Right ventricle myocardium superior (tissue), 1 donor: ENCODE measurements at places on chromosomes 3 and 15. TPM values are rescaled to one million over a fixed set of nuclear protein-coding genes. Genes with fewer than 3 reads are reported as not detected.

DNA sequence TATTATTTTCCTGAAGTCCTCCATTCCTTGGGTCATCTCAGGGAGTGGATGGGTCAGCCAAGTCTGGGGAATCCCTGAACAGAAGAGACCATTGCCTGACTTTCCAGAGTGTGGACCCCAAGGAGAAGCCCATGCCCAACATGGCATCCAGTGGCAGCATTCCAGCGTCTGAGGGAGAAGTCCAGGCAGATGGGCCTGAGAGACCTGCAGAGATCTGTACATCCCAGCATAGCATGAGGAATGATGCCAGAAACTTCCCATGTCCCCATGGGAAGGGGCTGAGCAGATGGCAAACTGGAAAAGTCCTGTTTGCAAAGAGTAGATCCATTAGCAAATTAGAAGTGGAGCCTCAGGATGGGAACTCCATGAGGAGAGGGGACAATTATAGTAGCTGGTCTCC lies 17.6 kb upstream of the COLQ start:
- no peak for DNase-seq

The CCR9 gene
- not detected for total RNA-seq

GRCh38 chr15:74430510-74430951 lies 3.2 kb downstream of the SEMA7A start:
- no peak for DNase-seq

GRCh38 chr15:33279613-33280205 lies 31.1 kb upstream of the RYR3 start:
- no peak for DNase-seq

The SV2B gene
- 4.1 TPM for total RNA-seq

DNA sequence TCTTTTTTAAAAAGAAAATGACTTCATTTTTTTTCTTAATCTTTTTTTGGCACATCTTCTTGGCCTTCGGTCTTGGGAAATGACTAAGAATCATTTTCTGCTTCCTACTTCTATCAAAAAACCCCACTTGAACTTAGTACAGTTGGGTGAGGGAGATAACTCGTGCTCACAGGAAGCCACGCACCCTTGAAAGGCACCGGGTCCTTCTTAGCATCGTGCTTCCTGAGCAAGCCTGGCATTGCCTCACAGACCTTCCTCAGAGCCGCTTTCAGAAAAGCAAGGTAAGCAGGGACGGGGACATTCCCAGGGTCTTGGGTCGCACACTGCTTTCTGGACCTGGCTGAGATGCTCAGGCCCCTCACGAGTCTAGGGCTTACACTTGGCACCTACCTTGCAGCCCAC lies at the start of gene CCR4:
TSS of gene CCR4 (plus strand) at position 235 of the 402 bp plus-strand sequence. CDS start 1,779 bp downstream, outside the sequence.
- no peak for DNase-seq

DNA sequence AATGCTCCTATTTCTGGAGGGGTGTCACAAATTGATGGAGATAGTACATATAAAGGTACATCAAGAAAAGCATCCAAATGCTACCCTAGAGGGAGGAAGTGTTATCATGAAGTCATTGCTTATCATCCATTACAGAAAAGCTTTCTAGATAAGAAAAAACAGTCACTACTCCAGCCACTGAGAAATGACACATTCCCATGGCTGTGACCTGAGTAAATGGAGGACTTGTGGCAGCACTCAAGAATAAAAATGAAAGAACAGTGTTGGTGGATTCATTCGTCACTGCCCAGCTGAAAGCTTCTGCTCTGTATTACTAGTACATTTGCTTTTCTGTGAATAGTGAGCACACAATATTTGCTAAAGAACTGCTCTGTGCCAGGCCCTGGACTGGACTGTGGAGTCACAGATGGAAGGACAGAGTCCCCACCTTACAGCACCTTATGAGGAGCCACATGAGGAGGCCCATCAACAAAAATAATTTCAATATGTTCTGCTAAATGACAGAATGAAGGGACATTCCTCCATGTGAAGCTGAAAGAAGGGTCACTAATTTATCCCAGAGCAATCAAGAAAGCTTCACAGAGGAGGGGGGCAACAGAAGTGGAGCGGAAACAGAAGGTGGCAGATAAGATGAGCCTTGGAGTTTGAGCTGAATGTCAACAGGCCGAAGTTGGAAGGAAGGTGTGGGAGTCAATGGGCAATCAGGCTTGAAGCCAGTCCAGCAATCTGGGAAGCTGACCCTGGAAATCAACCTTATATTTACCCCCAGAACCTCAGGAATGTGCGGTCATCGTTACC lies 343.5 kb upstream of the TRIM42 start:
- no peak for DNase-seq

- no peak for DNase-seq
Measured at GRCh38 chr15:73298522-73299245, 70.1 kb downstream of the HCN4 start.

The CMC1 gene
- 33.7 TPM for total RNA-seq

DNA sequence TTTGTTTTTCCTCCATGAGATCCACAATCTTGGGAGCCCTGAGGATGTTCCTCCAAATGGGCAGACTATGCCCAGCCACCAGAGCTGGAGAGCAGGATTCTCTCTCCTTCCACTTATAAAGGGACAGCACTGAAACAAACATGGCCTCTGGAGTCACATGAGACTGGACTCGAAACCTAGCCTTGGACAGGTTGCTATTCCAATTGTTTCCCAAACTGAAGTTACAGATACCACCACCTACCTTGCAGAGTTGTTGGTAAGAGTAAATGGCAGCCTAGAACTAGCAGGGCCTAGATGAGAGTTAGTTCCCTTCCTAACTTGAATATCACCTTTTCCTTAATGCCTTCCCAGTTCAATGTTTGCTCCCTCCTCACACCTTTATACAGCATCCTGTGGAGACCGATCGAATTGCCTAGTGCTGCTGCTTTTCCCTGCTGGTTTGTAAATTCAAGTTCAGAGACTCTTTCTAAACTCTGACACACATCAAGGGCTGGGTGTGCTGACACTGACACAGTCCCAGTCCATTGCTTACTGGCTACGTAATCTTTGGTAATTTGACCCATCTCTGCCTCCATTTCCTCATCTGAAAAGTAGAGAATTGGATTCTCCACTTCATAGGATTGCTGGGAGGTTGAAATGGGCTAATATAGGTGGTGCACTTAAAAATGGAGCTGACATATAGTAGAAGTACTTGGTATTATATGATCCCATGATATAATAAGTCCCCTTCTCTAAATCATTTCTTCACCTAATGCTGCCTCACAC lies 2.6 kb downstream of the IMP3 start:
- no peak for DNase-seq

The USP4 gene
- 34.7 TPM for total RNA-seq

The CCNB2 gene
- total RNA-seq = 0.86 TPM

The TIMP4 gene
- total RNA-seq = 17.4 TPM

DNA sequence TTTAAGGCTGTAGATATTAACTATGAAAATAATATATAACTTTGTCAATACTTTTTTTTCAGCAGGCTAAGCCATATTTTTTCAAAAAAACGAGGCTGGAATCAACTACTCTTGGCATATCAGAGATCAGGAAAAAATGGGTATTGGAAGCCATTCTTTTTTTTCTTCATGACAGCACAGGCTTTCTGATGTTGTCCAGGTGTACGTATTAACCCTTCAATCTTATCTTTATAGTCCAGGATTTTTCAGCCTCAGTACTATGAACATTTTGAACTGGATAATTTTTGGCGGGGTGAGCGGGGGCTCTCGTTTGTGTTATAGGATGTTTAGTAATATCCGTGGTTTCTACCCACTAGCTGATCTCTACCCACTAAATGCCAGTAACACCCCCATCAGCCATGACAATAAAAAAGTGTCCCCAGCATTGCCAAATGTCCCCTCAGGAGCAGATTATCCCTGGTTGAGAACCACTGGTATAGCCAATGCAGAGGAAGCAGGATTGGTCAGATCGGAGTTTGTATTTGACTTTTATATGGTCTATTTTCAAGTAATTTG lies 52.0 kb downstream of the PLCL2 start:
- DNase-seq = no peak

The GPR149 gene
- not detected for total RNA-seq

- DNase-seq = no peak
Measured at GRCh38 chr15:65979316-65979715, 110.0 kb downstream of the RAB11A start.

DNA sequence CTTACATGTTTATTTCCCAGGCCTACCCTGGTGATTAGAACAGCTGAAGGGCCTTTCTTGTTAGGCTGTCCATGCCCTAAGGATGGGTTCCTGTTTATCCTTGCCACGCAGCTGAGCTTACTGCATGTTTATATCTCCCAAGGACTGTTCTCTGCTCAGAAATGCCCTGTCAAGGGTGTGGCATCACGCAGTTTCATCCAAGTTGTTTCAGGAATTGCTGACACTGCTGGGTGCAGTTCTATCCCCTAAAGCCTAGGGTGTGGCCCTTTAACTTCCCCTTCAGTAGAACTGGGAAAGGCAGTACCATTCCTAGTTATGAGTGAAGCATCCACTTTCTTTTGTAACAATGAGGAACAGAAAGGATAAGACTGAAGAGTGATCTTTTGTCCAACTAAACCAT lies 5.0 kb downstream of the ELL3 start:
- DNase-seq = no peak

DNA sequence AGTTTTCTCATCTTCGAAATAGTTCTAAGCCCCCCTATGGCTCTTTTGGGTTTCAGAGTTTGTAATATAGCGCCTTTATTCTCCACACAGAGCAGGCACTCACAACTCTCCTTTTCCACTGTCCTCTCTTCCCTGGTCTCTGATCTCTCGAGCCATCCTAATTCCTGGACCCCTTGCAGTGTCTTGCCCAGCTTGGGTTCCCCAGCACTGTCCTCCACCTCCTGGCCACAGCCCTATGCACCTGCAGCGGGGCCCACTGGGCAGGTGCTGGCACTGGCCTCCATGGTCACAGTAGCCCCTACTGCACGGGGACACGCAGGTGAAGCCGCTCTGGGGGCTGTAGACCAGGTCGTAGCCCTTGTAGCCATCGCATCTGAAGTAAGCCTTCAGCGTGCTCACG lies 27.9 kb downstream of the MUC20 start:
- peak; percentile 40 for DNase-seq

DNA sequence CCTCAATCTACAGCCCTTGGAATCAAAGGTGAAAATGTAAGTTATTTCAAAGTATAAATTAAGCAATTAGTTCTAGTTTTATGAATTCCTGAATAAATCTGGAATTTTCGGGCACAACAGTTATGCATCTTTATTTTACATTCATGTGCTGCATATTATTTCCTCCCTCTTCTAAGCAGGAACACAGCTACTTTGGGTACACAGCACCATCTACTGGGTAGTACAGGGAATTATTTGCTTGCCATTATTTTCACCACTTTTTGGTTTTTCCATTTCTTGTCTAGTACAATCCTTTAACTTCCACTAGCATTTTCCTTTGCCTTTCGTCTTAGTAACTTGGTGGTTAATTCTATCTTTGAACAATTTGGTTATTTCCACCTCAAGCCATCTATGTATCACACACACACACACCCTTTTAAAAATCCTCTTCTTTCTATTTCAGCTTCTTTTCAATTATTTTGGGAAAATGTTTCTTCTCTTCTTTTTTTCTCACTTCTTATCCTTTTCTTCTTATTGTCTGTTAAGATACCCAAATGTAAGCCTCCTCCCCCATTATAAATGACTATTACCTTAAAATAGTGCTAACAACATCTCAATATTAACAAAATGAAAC lies 451.0 kb downstream of the MFSD1 start:
- no peak for DNase-seq
